NCI-H146 (cell line): ENCODE measurements at places on chromosomes 12 and 14.

- no peak for DNase-seq
Measured at GRCh38 chr12:7269273-7269672, 34.6 kb upstream of the ACSM4 start.

- no peak for DNase-seq
Measured at GRCh38 chr12:20342111-20342510, 26.2 kb upstream of the PDE3A start.

DNA sequence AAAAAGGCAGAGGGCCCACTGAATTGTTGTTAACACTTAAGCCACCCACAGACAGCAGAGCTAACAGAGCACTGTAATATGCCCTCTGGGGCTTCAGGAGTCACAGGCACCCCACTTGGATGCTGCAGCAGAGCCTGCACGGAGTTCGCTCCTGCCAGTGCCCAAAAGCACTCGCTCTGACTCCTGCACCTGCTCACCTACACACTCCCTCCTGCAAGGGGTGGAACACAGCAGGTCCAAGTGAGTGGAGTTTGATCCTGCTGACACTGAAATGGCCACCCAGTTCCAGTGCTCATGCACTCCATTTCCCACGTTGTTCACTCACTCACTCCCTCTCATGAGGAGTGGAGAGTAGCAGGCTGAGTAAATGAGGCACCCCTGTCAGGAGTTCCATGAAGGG is 68.8 kb downstream of the OSBPL8 start:
- DNase-seq, result no peak

DNA sequence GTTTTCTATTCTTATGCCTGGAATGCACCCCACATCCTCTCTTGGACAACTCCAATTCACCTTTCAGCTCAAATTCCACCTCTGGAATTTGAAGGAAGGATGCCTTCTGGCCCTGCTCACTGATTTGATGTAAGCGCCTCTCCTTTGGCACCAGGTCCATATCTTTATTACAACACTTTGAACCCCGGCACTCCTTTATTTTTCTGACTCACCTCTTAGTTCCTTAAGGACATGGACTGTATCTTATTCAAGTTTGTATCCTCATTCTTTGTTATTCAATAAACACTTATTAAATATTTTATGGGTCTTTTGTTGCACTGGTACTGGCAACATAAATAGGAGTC is 3.1 kb downstream of the GALC start:
- no peak for DNase-seq
